Right kidney (tissue), 9 donors: ENCODE measurements at places on chromosomes 6 and 20.
A peak's percentile ranks its signal among the peaks of the same experiment; 100 is the strongest.

- DNase-seq: no peak
Observed at GRCh38 chr6:84776392-84776791, 12.0 kb upstream of the TBX18 start.

- DNase-seq: no peak
Observed at GRCh38 chr20:51237278-51237677, 214.4 kb upstream of the KCNG1 start.

DNA sequence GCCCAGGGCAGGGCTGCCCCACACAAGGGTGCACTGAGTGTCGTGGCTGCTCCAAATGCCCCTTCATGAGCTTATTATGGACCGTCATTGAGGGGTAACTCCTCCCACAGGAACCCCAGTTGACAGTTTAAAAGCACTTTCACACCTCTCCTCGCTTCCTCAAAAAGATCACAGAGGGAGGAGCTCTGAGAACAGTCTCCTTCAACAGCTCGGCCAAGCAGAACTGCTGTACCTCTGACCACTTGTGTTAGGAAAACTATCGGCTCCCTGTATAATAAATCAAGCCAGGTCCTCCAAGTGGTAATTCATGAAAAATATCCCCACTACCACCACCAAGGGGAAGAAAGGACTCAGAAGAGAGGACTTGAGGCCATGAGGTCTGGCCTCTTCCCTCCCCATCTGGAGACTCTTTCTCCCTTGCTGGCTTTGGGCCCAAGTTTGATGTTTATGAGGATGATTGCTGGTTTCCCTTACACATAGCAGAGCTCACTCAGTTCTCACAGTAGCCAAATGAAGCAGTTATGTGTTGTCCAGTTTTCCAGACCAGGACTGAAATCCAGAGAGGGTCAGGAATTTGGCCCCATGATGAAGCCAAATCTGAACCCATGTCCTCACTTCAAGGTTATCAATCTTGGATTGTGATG is 8.7 kb downstream of the SNX21 start:
- no peak for DNase-seq

DNA sequence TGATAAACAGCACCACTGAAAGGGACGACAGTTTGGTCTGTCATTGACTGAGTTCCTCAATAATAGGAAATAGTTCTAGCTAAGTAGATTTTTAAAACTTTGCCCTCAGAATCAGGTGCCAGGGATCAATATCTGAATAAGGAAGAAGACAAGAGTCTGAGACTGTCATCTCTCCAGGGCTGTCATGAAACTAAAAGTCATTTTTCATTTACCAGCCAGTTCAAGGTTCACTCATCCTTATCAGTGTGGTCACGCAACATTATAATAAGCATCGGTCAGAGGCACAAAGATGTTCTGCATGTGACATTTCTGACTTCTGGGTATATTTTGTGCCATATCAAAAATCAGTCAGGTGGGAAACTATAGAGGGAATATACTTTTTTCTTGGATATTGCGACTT is 52.5 kb upstream of the E2F3 start:
- no peak for DNase-seq

DNA sequence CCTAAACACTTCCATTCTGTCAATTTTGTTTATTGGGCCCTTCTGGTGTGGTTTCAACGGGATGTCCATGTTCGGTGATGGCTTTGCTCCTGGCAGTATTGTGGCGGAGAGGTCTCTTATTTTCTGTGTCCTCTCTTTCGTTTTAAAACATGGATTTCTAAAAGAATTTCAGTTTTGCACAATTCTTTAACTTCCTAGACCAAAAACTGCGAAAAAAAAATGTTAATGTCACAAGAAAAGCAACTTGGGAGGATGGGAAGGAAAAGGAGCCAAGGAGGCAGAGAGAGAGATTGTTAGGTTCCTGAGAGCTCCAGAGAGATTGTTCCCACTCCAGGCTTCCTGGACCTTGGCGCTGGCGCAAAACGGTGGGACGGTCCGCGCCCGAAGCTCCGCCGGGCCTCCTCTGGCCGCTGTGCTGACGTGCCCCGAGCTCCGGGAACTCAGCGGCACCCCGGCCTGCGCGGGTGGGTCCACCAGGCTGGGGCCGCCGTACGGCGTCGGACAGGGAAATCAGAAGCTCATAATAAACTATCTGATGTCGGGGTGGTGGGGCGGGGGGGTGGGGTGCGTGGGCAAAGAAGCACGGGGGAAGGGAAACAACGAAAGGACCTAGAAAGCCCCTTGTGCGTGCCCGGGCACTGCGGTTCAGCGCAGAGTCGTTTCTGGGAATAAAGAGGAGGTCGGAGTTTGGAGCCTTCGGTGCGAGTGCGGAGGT is 951 bp upstream of the OLIG3 start:
- peak; percentile 71 for DNase-seq

DNA sequence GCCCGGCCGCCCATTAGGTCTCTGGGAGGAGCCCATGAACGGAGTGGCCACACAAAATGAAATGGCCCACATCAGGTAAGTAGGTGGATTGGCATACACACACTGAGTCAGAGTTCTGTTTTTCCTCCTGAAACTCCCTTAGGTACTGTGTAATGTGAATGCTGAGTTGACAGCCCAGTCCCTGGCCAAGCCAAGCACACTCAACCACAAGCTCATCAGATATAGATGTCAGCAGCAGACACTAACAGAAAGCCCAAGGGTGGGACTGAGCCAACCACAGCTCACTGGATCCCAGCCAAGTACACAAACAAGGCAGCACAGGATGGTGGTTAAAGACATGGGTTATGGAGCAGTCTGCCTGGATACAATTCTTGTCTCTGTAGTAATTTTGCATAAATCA is 403.4 kb downstream of the GJA1 start:
- DNase-seq: no peak

DNA sequence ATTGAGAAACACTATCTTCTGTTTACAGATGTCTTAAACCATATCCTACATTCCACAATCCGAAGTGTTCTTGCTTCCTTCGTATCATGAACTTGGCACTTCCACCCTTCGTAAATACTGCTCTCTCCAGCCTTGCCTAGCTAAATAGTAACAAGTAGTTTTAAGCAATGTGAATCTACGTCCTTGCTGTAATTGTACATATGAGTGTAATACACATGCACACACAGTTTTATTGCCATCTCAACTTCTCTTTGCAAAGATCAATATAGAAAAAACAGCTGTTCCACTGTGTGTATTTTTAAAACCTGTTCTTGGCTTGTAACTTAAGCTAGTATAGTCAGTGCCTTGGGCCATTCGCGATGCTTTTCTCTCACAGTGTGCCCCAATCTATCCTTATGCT is 1524.7 kb downstream of the GRIK2 start:
- DNase-seq: no peak

GRCh38 chr6:80541886-80542285 is 435.4 kb downstream of the BCKDHB start:
- no peak for DNase-seq

DNA sequence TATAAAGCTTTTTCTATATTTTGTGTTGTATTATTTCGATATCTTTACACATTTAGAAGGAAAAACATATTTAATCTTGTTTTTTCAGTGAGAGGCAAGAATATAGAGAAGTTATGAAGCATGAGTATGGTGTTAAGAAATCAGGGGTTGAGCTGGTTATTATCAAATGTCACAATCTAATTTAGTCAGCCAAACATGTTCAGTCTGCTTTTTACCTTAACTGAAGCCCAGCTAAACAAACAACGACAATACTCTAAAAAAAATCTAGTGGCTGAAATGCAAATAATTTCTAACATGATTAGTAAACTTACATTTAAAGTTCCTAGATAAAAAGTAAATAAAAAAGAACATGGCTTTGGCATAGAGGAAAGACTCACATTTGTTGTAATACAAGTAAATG is 433.8 kb upstream of the NRSN1 start:
- DNase-seq: no peak

DNA sequence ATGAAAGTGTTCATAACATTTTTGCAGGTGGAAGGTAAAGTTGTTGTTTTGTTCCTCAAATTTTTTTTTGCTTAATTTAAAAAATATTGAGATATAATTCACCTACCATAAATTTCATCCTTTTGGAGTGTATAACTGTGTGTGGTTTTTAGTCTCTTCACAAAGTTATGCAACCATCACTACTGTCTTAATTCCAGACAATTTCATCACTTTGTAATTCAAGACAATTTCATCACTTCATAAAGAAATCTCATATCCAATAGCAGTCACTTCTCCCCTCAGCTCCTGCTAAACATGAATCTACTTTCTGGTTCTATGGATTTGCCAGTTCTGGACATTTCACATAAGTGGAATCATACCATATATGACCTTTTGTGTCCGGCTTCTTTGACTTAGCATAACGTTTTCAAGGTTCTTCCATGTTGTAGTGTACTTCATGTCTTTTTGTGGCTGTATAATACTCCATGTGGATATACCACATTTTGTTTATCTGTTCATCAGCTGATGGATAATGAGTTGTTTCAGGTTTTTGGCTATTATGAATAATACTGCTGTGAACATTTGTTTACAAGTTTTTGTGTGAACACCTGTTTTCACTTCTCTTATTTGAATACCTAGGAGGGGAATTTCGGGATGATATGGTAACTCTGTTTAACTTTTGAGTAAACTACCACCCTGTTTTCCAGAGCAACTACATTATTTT is 18.8 kb downstream of the ZFAND3 start:
- no peak for DNase-seq

DNA sequence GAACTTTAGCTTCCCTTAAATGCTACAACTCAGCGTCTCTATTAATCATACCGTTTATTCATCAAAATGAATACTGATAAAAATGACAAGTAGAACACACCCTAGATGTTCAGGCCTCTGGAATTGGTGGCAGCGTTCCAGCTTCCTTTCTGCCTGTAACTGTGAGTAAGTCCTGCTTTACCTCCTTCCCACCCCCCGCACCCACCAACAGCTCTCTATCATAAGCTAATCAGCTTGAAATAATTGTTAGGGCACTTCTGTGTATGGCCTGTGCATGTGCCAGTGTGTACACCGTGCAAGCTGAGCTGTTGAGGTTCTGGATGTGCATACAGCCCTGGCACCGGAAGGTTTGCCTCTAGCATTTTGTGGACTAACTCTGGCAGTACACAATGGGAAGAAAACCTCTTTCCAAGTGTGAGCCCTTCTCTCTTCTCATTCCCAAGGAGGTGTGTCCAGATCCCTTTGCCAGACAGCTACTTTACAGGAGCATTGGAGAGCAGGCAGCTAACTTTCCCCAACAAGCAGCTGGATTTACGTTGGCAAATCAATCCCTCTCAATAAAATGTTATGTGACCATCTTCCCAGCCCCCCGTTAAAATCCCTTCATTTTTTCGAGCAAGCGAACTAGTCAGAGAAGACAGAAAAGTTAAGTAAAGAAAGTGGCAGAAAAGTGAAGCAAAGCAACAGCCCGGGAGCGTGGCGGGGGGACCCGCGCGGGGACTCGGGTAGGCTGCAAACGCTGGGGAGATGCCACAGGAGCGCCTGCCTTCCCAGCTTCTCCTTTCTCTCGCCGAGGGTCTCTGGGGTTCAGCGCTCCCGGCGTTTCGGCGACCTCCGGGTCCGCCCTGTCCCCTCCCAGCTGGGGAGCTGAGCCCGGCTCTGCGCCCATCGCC is 803 bp upstream of the ADGRG6 start:
- no peak for DNase-seq

- no peak for DNase-seq
Observed at GRCh38 chr6:53983301-53983700, 127.9 kb upstream of the MLIP start.

- DNase-seq: no peak
Observed at GRCh38 chr6:3965071-3965718, 113.7 kb downstream of the FAM217A start.

- no peak for DNase-seq
Observed at GRCh38 chr6:142530566-142530965, 228.8 kb downstream of the ADGRG6 start.

GRCh38 chr20:38169636-38170193 is 4.6 kb upstream of the TGM2 start:
- DNase-seq: no peak

DNA sequence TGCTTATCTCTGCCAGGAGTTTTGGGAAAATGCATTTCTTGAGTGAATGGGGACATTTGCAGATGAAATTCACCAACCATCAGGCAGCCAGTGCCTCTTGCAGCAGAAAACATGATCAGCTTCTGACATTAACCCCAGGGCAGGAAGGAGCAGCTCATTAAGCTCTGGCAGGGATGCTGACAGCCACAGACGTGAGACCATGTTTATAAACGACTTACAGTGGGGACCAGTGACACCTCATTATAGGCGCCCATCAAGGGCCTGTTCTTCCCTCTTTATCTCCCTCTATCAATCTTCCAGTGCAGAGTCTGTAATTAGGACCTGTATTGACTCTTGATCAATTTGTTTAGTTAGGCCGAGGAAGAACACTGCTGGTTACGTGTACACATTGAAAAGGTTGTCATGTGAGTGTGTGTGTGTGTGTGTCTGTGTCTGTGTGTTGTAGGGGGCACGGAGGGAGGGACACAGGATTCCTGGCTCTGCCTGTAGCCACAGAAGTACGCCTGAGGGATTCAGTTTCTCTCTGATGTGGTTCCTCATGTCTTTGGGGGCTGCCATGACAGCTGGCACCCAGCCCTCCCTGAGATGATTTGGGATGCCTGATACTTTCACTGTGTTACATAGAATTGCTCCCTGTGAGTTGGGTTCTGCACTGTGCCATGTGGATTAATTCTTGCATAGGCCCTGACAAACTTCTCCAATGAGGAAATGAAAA is 428.4 kb upstream of the CHD6 start:
- DNase-seq: no peak

DNA sequence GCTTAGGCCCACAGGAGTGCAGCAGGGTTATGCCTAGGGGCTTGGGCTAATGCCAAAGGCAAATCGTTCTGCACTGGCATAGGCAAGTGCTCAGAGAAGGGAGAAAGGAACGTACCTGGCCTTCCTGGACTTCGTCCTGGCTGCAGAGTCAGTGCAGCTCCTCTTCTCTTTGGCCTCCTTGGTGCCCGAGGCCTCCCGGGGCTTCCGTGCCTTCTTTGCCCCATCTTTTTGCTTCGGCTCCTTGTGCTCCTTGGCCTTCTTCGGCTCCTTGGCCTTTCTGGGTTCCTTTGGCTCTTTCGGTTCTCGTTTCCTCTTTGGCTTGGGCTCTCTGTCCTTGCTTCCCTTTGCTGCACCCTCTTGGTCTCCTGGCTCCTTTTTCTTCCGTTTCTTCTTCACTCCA is 85.2 kb downstream of the CHD6 start:
- DNase-seq: no peak

DNA sequence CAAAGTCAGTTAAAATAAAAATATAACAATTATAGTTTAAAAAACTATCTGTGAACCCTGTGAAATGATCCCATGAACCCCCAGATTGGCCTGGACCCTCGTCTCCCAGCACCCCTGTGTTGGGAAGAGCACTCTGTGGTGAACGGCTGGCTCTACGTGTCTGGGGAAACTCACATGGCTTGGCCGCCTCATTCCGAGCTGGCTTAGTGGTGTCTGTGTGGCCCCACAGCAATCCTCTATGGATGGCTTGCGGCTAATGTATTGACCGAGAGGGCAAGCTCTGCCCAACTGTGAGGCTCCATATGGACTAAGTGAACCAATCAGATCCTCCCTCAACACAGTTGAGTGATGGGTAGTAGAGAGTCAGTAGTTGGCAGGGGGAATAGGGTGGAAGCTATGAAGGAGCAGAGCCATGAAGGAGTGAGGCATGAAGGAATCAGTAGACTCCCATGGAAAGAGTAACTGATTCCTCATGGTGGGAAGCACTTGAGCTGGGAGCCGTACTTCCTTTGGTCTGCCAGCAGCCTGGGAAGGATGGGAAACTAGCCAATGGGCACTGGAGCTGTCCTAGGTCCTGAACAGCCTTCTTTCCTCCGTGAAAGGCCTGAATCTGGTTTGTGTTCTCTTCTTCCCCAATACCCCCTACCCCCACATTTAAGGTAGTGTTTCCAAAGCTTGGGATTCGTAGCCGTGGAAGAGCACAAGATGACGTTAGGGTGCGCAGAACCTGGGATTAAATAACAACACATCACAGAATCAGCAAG is 21.6 kb upstream of the ZNF831 start:
- no peak for DNase-seq
